ENCODE measurements at places on chromosomes 13 and 19.

GRCh38 chr13:87147076-87147475 is 524.1 kb upstream of the SLITRK5 start:
- no peak for DNase-seq

DNA sequence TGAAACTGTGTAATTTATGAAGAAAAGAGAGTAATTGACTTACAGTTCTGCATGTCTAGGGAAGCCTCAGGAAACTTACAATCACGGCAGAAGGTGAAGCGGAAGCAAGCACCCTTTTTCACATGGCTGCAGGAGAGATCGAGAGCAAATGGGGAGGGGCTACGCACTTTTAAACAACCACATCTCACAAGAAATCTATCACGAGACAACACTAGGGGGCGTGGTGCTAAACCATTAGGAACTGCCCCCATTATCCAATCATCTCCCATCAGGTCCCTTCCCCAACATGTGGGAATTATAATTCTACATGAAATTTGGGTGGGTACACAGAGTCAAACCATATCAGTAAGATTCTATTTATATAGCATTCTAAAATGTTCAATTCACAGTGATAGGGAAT is 114.8 kb upstream of the TRPC4 start:
- no peak for DNase-seq

DNA sequence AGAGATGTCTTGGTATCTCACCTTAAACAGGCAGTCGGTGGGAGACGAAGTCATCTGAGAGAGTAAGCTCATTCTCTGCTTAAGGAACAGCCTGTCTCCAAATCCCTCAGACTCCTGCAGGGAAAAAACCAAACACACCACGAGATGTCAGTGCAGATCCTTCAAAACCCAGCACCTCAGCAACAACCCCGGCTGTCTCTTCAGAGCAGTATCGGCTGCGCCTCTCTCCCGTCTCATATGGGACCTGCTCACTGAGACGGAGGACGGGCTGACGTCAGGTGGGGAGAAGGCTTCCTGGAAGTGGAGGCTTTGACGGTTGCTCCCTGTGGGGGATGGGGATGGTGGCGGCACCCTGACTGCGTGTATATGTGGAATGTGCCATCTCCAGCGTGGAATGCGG is 43.6 kb downstream of the ANKRD27 start:
- no peak for DNase-seq

- no peak for DNase-seq
Measured at GRCh38 chr13:33927315-33927714, 109.4 kb downstream of the RFC3 start.

DNA sequence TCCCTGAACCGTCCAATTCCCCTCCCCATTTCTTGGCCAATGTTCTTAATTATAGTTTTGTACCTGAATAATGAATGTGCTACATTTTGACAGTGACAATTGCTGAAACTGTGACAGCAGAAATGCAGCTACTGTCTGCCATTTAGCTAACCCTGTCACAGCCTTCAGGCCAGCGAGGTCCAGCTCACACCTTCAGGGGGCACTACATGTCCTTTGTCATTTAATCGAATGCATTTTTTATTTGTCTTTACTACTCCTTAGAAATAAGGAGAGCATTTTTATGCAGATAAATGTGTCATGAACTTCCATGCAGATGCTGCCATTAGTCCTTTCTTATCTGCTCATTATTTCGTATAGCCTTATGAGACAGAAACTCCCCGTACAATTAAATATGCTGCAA is 159.9 kb downstream of the MZT1 start:
- DNase-seq: no peak

DNA sequence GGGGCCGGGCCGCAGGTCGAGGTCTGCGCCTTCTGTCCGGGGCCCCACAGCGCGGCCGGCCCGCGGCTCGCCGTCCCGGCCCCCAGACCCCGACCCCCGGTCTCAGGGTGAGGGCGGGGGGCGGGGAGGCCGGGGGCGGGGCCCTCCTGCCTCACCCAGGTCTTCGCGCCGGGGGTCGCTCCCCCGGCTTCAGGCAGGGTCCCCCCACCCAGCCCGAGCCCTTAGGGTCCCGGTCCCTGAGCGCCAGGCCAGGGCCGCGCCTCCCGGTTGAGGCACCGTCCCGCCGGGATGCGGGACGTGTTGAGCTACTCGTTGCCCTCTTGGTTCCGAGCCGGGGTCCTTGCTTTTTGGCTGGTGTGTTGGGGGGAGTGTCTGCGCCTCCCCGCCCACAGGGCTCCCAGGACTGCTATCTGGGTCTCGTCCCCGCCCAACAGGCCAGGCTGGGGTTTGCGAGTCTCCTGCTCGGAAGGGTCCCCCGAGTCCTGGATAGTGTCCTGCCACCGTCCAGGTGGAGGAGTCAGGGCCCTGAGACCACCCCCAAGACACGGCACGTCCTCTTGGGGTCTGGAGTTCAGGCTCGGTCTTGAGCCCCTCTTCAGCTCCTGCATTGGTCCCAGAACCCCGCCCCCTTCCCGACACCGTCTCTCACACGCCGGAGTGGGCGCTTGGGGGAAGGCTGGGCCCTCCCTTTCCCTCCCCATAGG is 452 bp downstream of the PIAS4 start:
- peak; percentile 33 for DNase-seq

DNA sequence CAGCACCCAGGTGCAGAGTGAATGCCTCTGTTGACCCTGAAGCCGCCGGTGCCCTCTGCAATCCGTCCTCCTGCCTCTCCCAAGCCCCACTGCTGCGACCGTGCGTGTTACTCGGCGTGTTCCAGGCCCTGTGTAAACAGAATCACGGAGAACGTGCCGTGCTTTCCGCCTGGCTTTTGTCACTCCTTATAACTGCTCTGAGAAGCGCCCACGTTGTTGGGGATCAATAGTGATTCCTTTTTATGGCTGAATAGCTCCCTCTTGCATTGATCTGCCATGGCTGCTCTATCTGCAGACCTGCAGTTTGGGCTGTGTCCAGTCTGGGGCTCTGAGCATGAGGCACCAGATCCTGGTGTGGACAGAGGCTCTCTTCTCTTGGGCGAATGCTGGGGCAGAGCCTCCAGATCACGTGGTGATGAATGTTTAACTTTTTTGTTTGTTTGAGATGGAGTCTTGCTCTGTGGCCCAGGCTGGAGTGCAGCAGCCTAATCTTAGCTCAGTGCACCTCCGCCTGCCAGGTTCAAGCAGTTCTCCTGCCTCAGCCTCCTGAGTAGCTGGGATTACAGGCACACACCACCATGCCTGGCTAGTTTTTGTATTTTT is 15.8 kb downstream of the ADPRHL1 start:
- DNase-seq: no peak

GRCh38 chr19:610071-610800 is 20.6 kb downstream of the HCN2 start:
- no peak for DNase-seq

- no peak for DNase-seq
Measured at GRCh38 chr13:85148009-85148408, 651.2 kb downstream of the SLITRK6 start.

- no peak for DNase-seq
Measured at GRCh38 chr13:86020351-86021002, 221.3 kb upstream of the SLITRK6 start.

- DNase-seq: no peak
Measured at GRCh38 chr13:46615888-46616531, 63.0 kb downstream of the LRCH1 start.

DNA sequence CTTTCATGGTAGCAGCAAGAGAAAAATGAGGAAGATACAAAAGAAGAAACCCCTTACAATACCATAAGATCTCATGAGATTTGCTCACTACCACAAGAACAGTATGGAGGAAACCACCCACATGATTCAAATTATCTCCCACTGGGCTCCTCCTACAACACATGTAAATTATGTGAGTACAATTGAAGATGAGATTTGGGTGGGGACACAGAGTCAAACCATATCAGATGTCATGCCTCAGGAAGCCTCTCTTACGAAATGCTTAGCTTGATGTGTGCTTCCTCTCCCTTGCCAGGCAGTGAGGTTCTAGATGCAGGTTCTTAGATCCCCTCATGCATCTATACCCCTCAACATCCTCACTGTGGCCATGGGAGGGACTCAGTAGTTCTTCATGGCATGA is 63.2 kb upstream of the RGCC start:
- DNase-seq: no peak

DNA sequence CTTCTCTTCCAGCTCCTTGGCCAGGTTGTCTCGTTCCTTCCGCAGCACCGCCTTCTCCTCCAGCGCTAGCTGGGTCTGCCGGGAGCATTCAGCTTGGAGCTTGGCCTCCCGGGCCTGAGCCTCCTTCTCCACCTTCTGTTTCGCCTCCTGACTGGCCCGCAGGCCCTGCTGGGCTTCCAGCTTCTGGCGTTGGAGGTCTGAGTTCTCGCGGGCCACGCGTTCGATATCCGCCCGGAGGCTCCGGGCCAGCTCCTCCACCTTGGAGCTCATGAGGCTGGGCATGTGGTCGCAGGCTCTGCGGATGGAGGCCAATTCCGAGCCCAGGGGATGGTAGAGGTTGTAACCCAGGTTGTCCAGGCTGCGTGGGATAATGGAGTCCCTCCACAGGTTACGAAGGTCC is 11.8 kb downstream of the PLVAP start:
- DNase-seq: no peak

- peak; percentile 11 for DNase-seq
Measured at GRCh38 chr13:73765651-73766384, 368.4 kb downstream of the KLF12 start.

DNA sequence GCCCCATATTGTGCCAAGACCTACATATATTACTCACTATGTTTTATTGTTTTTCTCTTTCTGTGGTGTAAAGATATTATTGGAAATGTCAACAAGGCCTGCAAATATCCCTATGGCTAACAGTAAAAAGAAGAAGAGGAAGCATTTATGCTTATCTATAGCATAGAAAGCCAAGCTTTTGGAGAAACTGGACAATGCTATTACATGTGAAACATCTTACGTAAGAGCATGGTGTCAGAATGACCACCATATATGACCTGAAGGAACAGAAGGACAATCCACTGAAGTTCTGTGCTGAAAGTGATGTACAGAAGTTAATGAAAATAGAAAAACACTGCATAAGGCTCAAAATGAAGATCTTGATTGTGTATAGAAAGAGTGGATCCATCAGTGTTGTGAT is 145.2 kb downstream of the KCTD12 start:
- no peak for DNase-seq

- DNase-seq: no peak
Measured at GRCh38 chr13:25717666-25718197, 334.1 kb downstream of the SHISA2 start.

DNA sequence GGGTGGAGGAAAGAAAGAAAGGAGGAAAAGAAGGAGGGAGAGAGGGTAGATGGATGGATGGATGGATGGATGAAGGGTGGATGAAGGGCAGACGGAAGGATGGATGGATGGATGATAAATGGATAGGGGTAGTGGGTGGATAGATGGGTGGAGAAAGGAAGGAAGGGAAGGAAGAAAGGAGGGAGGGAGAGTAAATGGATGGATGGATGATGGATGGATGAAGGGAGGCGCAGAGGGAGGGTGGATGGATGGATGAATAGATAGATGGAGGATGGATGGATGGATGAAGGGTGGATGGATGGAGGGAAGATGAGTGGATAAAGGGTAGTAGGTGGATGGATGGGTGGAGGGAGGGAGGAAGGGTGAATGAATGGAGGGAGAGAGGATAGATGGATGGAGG is 41.2 kb downstream of the CPAMD8 start:
- no peak for DNase-seq

- no peak for DNase-seq
Measured at GRCh38 chr13:65470781-65471180, 1759.4 kb downstream of the PCDH9 start.

- DNase-seq: no peak
Measured at GRCh38 chr13:23571431-23571830, 1.2 kb downstream of the TNFRSF19 start.

DNA sequence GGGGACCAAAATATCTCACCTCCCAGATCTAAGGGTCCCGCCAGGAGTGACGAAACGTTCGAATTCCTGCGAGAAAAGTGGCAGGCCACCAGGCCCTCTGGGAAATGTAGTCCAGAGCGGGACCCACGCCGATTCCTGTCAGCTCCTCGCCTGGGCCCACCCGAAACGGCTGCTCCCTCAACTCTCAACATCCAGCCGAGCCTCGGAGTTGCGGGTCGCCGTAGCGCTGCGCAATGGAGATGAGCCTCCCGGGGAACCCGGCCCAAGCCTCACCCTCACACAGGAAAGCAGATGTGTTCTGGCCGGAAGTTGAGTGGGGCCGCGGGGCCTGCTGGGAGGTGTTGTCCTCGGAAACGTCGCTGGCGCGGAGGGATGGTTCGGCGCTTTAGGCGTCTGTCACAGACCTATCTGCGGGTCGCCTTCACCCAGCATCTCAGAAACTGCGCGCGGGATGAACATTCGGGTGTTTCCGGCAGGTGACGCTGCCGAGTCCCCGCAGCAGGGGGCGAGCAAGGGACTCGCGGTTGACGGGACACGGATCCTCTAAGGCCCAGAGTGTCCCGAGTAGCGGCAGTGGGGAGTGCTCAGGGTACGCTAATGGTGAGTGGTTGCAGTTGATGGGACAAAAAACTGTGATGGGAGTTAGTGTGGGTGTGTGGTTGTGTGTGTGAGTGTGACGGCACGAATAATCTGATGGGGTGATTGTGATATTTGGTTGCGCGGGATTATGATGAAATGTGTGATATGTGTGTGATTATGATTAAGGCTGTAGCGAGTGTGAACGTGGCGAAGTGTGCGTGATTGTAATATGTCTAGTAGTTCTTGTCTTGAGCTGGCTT is at the start of the genes ZNF568 and ZNF829:
Gene ZNF568 (plus strand): TSS at position 341 of the 839 bp plus-strand sequence. CDS start 6,439 bp downstream, outside the sequence.
Gene ZNF829 (minus strand): TSS at position 300 of the 839 bp plus-strand sequence. CDS start 1,124 bp downstream, outside the sequence.
- DNase-seq: peak; percentile 81

DNA sequence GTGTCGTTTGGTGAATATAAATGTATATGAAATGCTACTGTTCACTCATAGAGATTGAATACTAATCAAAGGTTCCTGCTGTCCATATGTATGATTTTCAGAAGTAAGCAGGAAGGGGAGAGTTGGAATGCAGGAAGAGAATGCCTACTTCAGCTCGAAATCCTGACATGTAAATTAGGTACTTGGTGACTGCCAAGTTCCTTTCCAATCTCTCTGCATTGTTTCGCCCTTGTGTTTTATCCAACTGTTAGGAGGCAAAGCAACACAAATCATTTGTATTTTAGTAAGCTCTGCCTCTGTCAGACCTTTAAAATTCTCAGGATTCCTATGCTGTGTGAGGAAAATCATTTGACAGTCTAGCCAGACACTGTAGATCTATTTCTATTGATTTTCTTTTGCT is 9.0 kb downstream of the STARD13 start:
- no peak for DNase-seq

DNA sequence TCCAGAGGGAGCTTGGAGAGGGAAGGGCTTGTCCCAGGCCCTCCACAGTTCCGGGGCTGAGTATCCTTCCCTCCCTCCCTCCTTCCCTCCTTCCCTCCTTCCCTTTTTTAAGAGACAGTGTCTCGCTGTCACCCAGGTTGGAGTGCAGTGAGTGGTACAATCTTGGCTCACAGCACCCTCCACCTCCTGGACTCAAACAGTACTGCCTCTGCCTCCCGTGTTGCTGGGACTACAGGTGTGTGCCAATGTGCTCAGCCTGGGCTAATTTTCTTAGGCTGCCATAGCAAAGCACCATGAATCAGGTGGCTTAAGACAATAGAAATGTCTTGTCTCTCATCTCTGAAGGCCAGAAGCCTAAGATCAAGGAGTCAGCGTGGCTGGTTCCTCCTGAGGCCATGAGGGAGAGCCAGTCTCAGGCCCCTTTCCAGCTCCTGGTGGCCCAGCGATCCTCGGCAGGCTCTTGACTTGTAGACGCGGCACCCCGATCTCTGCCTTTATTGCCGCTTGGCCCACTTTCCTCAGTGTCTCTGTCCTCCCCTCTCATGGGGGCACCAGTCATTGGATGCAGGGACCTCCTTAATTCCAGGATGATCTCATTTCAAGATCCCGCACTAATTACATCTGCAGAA is 47.5 kb downstream of the CRTC1 start:
- no peak for DNase-seq

- peak; percentile 96 for DNase-seq
Measured at GRCh38 chr19:18478545-18479311, 40.8 kb upstream of the ISYNA1 start.

All from suppressor macrophage treated with lipopolysaccharide for 1 hour (primary cell).